ENCODE measurements at places on chromosomes 5 and 9. TPM values are rescaled to one million over a fixed set of nuclear protein-coding genes. Genes with fewer than 3 reads are reported as not detected.

GRCh38 chr5:75017971-75018370 is 34.4 kb downstream of the GCNT4 start:
- H3K4me3 ChIP-seq, result no peak overlapping the region
- H3K36me3 ChIP-seq, result no peaks in the 10 kb centered on the region
- no peak overlapping the region for H3K27ac ChIP-seq

CCDC192 gene
- 0.50 TPM for total RNA-seq

GRCh38 chr9:114037961-114038723 is 40.0 kb downstream of the AMBP start:
- H3K4me1 ChIP-seq, result peaks cover 41% of the 10 kb centered on the region
- H3K4me3 ChIP-seq, result no peak overlapping the region
- H3K27ac ChIP-seq, result no peak overlapping the region
- peak; percentile 91 for DNase-seq
- no peaks in the 10 kb centered on the region for H3K27me3 ChIP-seq

- peak overlapping the region; percentile 77 for H3K27ac ChIP-seq
- peaks cover 34% of the 10 kb centered on the region for H3K36me3 ChIP-seq
- no peak for DNase-seq
- H3K4me1 ChIP-seq, result no peaks in the 10 kb centered on the region
- no peak overlapping the region for H3K4me3 ChIP-seq
Observed at GRCh38 chr9:109052416-109052815, 39.1 kb upstream of the CTNNAL1 start.

TGFBI gene
- total RNA-seq, result 245 TPM

Measured in spinal cord (tissue), 10 donors.